T follicular helper cell (primary cell): ENCODE measurements at places on chromosomes 7 and 10.

- DNase-seq, result no peak
These were observed 97.8 kb downstream of the CHST15 start for GRCh38 chr10:123995461-123996131.

DNA sequence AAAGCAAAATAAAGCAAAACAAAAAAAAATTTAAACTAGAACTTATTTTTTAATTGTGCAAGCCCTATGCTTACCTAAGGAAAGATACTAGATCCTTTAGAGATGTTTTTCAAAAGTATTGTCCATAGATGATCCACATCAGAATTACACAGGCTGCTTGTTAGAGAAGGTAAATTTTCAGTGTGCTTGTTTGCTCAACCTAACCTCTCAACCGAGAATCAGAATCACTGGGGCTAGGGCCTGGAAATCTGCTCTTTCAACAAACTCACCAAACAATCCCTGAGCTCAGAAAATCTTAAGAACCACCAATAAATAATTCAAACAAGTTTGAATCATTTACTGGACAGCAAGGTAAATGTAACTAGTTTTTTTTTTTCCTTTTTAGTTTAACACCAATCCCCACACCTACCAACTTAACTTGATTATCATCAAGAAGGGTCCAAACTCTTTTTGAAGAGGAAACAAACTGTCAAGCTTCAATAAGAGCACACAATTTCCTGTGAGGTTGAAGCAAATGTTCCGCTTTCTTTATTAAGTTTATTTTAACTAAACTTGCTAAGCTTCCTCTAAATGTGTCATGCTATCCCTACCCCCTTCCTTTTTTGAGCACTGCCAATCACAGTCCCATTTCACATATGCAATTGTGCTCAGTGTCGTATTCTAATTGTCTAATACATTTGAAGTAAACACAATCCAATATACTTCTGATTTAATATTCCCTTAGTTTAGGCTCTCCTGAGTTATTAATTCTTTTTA lies 7.4 kb upstream of the TSPAN33 start:
- no peak for DNase-seq

GRCh38 chr7:130400120-130400572 lies 19.9 kb downstream of the CPA1 start:
- no peak for DNase-seq

DNA sequence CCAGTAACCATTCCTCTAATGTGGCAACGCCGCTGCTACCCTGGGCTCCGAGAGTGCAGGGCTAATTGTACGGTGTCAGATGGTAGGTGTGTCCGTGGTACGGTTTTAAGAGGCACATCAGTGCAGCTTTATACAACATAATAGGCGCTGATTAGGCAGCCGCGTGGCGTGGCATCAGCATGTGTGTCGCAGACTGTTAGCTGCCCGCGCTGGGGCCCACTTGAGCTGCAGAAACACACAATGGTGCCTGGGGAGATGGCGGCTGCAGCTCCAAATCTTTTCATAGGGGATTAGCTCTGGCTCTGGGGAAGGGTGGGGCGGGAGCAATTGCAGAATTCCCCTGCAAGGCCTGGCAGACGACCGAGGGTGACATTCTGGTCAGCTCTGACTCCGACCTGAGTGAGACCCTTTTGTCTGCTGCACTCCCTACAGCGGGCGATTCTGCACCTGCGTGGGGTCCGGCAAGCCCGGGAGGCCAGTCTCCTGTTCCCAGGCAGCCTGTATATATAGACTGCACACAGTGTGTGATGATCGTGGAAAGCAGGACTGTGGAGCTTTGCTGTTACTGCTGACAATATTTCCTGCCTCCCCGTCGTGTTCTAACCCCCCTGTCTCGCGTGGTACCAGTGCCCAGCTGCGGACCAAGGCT lies 722.7 kb upstream of the CELF2 start:
- no peak for DNase-seq

- DNase-seq, result no peak
These were observed 129.6 kb upstream of the ANKRD1 start for GRCh38 chr10:91050371-91051034.

GRCh38 chr7:151351967-151352366 lies 10.4 kb downstream of the NUB1 start:
- DNase-seq, result peak; percentile 45

GRCh38 chr7:148921189-148921588 lies 37.1 kb upstream of the EZH2 start:
- no peak for DNase-seq

GRCh38 chr10:125086691-125087090 lies 73.7 kb downstream of the CTBP2 start:
- DNase-seq, result no peak

DNA sequence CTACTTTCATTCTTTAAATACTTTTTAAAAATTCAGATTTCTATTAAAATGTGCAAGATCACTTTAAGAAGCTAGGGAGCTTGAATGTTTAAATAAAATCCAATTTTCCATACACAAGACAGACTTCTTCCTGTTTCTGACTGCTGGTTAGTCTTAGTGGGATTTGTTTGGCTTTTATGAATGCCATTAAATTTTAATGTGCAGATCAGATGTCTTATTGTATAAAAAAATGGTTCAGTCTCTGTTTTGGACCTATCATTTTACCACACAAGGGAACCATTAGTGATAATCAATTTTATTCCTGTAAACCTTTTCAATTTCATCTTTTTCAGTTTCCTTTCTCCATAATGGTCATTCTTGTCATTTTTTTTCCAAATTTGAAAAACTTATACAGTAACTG lies 63.2 kb downstream of the VCL start:
- DNase-seq, result no peak

GRCh38 chr7:86926732-86927131 lies 132.7 kb downstream of the ELAPOR2 start:
- peak; percentile 20 for DNase-seq

GRCh38 chr7:144606261-144606660 lies 202.8 kb upstream of the NOBOX start:
- DNase-seq, result no peak

- DNase-seq, result no peak
These were observed 292.9 kb upstream of the NPVF start for GRCh38 chr7:25521236-25521635.

DNA sequence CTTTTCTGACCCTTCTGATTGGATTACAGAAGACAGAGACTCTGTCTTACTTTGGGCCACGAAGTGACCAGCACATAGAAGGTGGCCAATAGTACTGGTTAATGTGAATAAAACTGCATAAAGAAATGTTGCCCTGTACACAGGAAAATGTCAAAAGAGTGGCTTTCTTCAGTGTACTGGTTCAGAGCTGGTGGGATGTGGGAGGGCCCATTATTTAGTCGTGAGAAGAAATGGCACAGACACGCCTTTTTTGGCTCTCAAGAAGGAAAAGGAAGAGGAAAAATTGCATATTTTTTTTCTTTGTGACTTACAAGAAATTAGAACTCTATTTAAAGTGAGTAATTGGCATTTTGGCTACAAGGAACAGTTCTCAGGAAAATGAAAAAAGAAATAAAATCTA lies 129.7 kb downstream of the DGKI start:
- no peak for DNase-seq

GRCh38 chr10:129963641-129964501 lies at the start of gene EBF3:
Gene EBF3 (minus strand): TSS chr10:129964274. CDS start chr10:129963768, 506 bp downstream.
- DNase-seq, result peak; percentile 23

DNA sequence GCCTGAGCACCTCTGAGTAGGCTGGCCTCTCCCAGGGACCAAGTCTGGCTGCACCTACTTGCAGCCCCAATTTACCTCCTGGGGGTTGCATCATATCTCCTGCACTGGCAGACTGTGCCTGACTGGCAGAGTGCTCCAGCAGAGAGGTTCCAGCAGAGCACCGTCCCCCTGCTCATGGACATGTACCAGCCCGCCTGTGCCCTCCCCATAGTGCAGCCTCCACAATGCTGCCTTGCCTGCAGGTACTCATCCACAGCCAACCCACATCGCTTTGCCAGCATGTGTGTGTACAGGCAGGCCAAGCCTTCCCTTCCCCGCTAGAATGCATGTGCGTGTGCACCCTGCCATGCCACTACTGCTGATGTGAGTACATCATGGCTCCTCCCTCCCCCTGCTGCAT lies 105.5 kb upstream of the NPSR1 start:
- DNase-seq, result no peak

GRCh38 chr10:84089162-84089561 lies 50.1 kb upstream of the GHITM start:
- DNase-seq, result no peak

GRCh38 chr10:32141018-32141807 lies 85.0 kb upstream of the KIF5B start:
- no peak for DNase-seq

GRCh38 chr7:50798126-50798525 lies 15.4 kb upstream of the GRB10 start:
- no peak for DNase-seq

DNA sequence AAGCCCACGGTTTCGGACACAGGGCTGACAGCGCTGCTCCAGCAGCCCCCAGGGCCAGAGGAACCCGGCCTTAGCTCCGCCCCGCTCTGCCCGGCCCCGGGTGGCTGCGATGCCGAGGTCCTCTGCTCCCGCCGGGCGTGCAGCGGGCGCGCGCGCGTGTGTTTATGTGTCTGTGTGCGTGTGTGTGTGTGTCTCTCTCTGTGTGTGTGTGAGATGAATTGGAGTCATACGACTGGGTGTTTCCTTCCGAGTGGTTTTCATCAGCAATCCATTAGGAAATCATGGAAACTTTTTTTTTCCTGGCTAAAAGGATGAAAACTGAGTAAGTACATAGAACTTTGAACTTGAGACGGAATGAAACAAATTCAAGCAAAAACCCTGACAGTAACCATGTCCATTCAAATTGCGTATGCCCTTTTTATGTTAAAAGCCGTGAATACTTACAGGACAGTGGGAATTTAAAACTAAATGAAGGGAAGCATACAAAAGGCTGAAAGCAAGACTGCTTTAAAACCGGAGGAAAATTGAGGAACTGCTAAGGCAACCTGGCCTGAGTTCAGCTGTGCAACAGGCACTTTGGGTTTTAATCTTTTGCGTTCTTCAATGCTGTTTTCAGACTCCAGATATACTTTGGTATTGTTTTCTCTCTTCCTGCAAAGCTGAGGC lies at the start of gene CPED1:
Gene CPED1, plus strand, starts transcription at position 121 of the 666 bp plus-strand sequence. CDS start 911 bp downstream, outside the sequence.
- no peak for DNase-seq

- DNase-seq, result no peak
These were observed 64.1 kb upstream of the MPP7 start for GRCh38 chr10:28366994-28367393.

- DNase-seq, result no peak
These were observed 3.2 kb downstream of the PSMG3 start for GRCh38 chr7:1566687-1567048.

GRCh38 chr7:105779856-105780780 lies 96.3 kb downstream of the ATXN7L1 start:
- DNase-seq, result no peak

DNA sequence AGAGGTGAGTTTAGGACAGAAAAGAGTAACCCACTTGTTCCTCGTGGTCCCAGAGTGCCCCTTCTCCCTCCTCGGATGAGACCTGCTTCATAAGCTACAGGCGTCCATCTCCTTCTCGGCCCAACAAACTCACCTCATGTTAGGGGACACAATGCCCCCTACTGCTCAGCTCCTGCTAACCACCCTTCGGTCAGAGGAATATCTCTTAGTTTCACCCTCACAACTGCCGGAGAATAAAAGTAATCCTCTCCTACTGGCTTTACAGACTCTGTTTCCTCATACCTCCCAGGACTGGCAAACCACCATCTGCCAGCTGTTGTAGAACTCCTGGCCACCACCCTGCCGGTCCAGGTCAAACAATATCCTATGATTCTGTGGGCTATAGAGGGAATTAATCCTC lies 3.2 kb downstream of the AKR1B15 start:
- DNase-seq, result no peak

GRCh38 chr7:151869968-151870918 lies 6.7 kb downstream of the PRKAG2 start:
- DNase-seq, result no peak

- DNase-seq, result no peak
These were observed 116.3 kb downstream of the CYP26A1 start for GRCh38 chr10:93189944-93190343.

GRCh38 chr10:105585753-105586152 lies 944.7 kb downstream of the SORCS3 start:
- no peak for DNase-seq

DNA sequence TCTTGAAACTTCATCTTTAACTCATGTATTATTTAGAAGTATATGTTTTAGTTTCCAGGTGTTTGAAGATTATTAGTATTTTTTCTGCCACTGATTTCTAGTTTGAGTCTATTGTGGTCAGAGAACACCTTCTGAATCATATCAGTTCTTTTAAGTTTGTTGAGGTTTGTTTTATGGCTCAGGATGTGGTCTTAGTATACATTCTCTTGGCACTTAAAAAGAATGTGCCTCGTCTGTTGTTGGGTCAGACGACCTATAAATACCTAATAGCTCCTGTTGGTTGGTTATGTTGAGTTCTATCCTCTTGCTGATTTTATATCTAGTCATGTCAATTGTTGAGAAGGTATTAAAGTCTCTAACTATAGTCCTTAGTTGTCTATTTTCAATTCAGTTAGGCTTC lies 15.9 kb downstream of the TDRD1 start:
- no peak for DNase-seq

DNA sequence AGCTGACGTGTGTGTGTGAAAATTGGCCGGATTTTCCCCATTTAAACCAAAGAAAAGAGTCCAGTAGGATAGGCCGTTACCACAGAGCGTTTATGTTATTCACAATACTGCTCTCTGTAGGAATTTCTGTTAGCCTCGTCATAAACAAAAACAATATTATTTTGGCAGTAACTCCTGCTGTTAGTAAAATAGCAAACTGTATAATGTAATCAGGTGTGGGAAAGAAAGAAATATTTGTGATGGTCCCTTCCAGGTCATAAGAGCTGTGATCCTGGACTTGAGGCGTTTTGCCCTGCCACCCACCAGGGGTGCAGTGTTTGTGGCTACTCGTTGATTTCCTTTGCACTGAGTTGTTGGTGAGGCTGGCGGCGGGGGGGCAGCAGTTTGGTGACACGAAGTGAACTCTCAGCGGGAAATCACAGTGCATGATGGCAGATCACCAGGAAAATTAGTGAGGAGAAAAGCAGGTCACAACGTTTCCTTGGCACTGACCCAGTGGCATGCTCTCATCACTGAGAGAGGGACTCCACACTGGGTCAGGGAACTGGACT lies 2.8 kb downstream of the EEPD1 start:
- DNase-seq, result no peak

DNA sequence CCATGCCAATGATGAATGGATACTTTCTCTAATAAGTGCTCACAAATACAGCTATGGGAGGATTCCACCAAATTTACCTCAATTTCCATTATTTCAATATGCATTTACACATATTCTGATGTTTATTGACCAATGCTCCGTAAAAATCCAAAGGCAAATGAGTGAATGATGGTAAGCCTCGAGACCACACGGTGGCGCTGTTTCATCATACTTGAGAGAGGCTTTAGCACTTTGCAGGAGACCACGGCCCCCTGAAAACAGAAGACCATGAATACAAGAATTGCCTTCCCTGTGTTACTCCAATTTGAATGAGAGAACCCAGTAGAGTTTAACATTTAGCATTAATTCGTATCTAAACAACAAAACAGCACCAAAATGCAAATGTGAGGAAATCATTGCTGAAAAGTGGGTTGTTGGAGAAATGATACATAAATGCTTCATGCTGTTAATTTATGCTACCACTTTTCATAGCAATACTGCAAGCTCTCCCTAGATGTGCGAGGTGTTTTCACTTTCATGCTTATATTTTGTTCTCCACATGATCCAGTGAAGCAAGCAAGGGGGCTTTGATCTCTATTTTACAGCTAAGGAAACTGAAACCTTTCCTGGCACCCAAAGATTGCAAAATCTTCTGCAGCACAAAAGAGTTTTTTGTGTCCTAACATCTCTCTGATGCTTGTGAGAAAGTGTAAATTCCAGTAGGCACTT lies 35.4 kb downstream of the TRIL start:
- DNase-seq, result peak; percentile 28
